ENCODE measurements at places on chromosomes 12 and 14.

- DNase-seq, result no peak
Observed at GRCh38 chr14:100297320-100298300, 8.6 kb downstream of the SLC25A29 start.

DNA sequence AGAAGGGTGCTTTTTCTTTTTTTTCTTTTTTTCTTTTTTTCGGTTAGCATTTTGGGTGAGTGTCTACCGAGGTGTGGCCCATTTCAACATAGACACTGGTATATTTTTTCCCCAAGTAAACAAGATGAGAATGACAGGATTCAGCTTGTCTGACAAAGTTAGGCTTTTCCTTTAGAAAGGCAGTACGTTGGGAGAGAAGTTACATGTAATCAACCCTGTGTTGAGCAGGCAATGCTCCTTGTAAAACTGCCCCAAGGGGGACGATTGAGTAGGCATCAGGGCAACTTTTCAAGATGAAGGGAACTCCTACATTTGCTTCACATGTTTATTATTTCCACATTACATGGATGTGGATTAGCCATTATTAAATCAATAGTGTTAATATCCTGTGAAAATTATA, 1.7 kb downstream of the EMP1 start:
- no peak for DNase-seq

DNA sequence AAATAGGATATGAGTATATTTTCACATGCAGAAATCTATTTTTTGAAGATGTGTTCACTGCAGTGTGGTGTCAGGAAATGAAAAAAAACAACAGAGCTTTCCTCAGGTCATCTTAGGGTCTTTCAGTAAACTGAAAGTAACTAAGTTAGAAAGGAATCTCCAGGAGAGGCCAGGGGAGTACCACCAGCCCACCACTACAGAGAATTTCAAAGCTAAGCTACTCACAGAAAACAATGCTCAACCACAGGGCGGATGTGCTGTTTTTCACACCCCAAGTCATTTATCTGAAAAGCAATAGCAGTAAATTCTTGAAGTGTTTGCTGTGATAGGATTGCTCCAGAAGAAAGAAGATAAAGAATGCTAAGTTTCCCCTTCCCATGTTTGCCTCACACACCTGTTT, 79.0 kb downstream of the IFNG start:
- peak; percentile 50 for DNase-seq

DNA sequence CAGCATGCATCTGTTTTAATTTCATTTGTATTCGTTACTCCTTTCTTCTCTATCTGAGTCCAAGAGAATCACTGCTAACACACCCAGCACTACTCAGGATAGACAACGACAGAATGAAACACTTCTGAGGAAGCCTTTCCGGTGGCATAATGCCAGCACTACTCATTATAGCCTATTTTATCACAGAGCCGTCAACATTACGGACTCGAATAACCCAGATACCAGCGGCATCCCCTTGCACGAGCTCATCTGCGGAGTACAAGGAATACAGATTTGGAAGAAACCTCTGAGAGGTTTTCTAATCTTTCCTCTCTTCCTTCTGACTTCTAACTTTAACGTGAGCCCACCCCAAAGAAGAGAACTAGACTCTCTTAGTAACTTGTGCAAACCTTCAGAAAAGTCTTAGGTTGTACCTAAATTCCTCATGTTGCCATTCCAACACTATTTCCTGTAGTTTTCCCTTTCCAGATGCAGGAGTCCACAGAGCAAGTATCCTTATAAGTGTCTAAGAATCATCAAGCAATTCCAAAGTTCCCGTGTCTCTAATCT, 248.1 kb downstream of the APAF1 start:
- DNase-seq, result no peak
